Cerebellar nuclear complex (tissue), 1 donor: ENCODE measurements at places on chromosomes 5 and 9.

- no peak for DNase-seq
These were observed 970.9 kb downstream of the EFNA5 start for GRCh38 chr5:106699796-106700195.

GRCh38 chr5:108801301-108801700, 53.6 kb downstream of the FER start:
- no peak for DNase-seq

GRCh38 chr5:39599721-39600431, 175.1 kb upstream of the DAB2 start:
- no peak for DNase-seq

- DNase-seq = no peak
These were observed 5.8 kb upstream of the TRIM41 start for GRCh38 chr5:181217111-181217802.

- DNase-seq = no peak
These were observed 121.0 kb downstream of the AOPEP start for GRCh38 chr9:94847486-94847885.

- DNase-seq = no peak
These were observed 70.8 kb upstream of the HSPA9 start for GRCh38 chr5:138645778-138646575.

DNA sequence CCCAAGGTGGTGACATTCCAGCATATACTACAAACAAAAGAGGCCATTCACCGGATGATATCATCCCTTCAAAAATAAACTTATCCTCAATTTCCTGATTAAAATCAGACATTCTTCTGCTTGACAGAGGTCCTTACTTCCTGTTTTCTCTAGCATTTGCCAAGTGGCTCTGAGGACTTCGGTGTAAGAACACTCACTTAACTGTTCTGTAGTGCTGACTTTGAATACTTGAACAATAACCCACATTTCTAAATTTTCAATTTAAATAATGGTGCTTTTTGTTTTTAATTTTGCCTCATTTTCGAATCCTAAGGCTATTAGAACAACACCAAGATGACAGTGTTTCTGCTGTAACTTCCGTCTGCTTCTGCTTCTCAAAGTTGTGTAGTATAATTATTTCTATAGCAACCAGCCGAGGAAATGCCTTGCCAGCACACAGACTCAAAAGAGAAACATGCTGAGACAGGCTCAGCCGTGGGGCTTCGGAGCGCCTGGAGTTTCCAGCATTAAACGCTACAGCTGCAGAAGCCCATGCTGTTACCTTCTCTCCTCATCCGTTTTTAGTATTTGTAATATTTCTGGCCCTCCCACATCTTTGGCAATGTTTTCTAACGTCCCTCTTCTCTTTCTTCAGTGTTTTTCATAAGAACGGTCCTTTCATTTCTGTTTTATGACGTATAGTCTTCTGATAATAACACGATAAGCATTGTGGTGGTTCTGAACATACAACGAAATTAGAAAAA, 19.5 kb upstream of the ANXA1 start:
- DNase-seq = no peak

GRCh38 chr5:144864118-144864517, 693.4 kb downstream of the KCTD16 start:
- no peak for DNase-seq

GRCh38 chr5:39225405-39226099, 6.2 kb upstream of the FYB1 start:
- DNase-seq = no peak

GRCh38 chr5:132896685-132897084, 23.2 kb downstream of the LEAP2 start:
- DNase-seq = no peak

GRCh38 chr5:180287404-180287803, 4.5 kb downstream of the MAPK9 start:
- DNase-seq = no peak

DNA sequence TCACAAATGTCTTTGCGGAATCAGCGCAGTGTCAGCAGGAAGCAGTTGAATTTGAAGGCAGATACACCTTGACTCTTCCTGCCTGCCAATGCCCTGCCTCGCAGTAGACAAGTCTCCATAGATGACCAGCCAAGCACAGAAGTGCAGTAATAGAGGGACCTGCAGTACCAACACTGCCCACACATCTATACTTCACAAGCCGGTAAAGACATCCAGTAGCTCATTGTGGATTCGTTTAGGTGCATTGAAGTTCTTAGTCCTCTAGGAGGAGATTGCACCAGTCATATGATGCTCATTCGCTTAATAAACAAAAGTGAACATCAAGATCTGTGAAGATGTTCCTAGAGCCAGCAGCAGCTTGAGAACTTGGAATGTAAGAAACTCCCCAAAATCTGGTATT, 7.1 kb upstream of the IFNA2 start:
- DNase-seq = no peak

- no peak for DNase-seq
These were observed 65.9 kb upstream of the VPS13A start for GRCh38 chr9:77111408-77111807.

- no peak for DNase-seq
These were observed 340.8 kb downstream of the FGF10 start for GRCh38 chr5:44048276-44048984.

- no peak for DNase-seq
These were observed 349.3 kb downstream of the SEMA5A start for GRCh38 chr5:9196403-9197227.

DNA sequence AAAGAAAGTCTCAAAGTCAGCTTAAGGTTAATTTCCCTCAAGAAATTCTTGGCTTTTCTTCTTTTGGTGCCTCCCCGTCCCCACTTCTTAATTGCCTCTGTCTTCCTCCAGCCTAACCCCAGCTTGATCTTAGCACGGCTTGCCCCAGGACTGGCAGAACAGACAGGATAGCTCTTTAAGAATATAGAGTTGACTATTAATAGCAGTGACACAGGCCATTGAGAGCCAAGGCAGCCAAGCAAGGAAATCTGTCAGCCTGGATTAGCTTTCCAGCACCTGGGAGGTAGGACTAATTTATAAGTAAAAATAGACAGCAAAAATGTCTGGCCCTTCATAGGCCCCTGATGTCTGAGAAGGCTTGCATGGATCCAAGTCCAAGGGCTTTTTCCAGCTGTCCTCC, 384.6 kb upstream of the SLC30A5 start:
- no peak for DNase-seq

DNA sequence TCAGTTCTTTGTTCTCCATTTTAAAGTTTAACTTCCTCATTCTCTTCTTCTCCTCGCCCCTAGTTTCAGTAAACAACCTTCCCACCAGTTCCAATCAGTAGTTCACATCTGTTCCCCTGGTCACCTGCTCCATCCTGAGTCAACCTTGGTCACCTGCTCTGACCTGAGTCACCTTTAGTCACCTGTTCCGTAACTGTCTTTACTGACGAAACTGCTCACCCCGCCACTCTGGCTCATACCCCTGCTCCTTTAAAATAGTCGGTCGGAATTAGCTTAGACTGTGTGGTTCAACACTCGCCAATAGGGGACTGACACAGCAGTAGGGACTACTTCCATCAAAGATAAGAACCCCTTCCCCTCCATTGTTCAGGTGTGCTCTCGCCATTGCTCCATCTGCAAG, 76.3 kb upstream of the GPBP1 start:
- DNase-seq = no peak

DNA sequence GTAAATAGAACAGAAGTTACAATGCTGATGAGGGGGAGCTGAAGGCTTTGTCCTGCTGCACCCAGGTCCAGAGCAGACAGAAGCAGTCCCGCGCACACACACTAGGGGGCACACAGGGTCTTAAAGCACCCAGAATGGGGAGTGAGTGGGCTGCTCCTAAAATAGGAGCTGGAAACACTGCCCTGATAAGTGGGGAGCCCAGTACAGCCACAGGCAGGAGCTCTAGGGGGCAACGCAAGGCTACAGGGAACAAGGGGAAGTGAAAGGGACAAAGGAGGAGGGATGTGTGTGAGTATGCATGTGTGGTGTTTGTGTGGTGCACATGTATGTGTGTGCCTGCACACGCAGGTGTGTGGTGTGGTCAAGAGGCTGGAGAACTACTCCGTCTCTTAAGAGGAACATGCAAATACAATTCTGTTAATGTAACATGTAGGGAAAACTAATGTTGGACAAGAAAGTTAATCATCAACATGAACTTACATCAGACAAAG, 191.5 kb downstream of the ROR2 start:
- DNase-seq = no peak

DNA sequence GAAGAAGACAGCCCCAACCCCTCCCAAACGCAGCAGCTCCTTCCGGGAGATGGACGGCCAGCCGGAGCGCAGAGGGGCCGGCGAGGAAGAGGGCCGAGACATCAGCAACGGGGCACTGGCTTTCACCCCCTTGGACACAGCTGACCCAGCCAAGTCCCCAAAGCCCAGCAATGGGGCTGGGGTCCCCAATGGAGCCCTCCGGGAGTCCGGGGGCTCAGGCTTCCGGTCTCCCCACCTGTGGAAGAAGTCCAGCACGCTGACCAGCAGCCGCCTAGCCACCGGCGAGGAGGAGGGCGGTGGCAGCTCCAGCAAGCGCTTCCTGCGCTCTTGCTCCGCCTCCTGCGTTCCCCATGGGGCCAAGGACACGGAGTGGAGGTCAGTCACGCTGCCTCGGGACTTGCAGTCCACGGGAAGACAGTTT, 12.5 kb downstream of the QRFP start:
- DNase-seq = no peak

GRCh38 chr5:51860532-51861018, 477.3 kb downstream of the ISL1 start:
- no peak for DNase-seq

- DNase-seq = no peak
These were observed 28.9 kb upstream of the PDCD1LG2 start for GRCh38 chr9:5481322-5482040.

DNA sequence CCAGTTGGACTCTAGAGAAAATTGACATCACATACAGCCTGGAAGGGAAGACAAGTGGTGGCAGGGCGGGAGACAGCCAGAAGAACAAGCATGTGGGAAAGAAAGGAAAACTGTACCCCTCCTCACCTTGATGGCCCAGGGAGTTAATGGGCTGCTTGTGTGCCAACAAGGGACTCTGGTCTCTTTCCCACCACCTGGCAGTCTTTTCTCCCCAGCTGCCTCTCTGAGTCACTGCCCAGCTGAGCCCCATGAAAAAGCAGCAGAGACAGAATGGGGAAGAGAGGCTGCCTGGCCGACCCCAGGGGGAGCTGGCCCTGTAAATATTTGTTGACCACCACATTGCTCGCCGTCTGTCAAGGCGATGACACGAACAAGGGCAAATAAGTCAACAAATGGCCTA, 359.4 kb downstream of the ENC1 start:
- DNase-seq = no peak

GRCh38 chr5:158084292-158084691, 225.3 kb upstream of the CLINT1 start:
- DNase-seq = no peak

DNA sequence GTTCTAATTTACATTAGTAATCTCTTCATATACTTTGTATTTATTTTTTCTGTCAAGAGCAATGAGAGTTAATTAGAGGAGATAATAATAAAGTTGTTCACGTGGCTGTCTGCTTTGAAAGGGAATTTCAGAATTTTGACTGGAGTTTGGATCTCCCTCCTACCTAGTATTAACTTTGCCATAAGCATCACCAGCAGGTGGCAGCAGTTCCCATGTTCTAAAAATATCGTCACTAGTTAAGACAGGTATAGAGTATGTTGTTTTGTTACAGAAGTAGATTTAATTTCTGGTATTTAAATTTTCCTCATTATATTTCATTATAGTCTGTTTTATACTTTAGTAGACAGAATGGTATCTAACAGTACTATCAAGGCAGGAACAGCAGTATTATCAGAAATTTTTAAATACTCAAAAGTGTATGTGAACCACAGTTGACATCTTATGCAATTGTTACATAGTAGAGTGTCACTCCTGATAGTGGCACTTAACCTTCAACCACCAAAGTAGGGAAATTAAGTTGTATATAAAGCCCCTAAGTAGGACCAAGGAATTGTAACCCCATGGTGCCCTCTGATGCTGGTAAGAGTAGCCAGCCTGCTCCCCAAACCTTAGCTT, 20.4 kb downstream of the GNPDA1 start:
- no peak for DNase-seq

GRCh38 chr5:137061382-137061781, 437.7 kb downstream of the SPOCK1 start:
- no peak for DNase-seq

DNA sequence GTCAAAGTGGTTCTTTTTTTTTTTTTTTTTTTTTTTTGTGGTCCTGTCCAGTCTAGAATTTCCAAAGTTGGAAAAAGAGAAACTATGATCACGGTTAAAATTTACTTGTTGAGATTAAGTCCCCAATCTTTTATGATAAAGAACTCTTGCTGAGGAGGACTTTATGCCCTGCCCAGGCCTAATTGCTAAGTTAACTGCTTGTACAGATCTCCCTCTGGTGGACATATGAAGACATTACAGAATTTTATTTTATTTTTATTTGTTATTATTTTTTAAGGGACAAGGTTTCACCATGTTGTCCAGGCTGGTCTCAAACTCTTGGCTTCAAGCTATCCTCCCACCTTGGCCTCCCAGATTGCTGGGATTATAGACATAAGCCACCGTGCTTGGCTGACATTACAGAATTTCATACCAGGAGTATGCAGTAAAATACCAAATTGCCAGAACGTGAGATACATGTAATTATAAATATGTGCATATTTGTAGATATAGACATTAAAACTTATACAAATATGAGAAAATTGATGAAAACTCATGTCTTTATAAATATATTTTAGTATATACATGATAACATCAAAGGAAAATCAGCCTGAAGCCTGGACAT, 91.2 kb downstream of the RFK start:
- DNase-seq = no peak

GRCh38 chr5:103674251-103674650, 111.7 kb upstream of the NUDT12 start:
- DNase-seq = no peak

DNA sequence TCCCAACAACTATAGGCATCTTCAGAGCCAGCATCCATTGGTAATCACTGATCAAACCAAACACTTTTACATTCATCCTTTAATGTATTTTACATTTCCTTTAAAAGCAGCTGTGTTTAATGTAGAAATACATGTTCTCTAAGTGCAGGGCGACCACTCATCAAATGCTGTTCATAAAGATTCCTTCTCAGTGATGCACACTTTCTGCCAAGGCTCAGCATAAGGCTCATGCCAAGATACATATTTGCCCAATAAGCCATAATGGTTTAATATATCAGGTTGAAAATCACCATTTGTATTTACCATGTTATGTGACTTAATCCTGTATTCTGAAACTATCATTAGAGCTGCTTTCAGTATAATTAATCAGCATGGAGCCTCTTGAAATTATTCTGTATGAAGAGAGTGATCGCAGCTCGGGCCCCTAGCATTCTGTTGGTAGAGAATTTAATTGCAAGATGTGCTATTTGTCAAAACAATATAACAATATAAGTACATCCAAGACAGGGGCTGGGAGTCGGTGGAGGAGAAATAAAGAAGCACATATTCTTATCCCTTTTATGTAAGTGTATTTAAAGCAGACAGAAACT, 267.5 kb downstream of the EBF1 start:
- DNase-seq = no peak
